Mesenteric fat pad (tissue), 1 donor: ENCODE measurements at places on chromosomes 4 and X.
A peak's percentile ranks its signal among the peaks of the same experiment; 100 is the strongest.

GRCh38 chr4:10662937-10663336 lies 21.6 kb downstream of the CLNK start:
- DNase-seq, result no peak

DNA sequence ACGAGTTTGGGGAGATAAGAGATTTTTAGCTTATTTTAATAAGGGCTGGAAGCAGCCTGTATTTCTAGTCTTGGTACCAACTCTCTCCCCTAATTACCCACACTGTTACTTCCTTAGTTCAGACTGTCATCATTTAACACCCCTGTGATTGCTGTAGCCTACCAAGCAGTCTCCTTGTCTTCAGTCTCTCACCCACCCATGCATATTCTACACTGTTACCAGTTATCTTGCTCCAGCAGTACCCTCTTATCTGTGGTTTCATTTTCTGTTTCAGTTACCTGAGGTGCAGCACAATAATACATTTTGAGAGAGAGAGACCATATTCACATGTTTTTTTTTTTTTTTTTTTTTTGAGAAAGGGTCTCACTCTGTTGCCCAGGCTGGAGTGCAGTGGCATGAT lies 80.2 kb downstream of the DIAPH2 start:
- DNase-seq, result no peak

DNA sequence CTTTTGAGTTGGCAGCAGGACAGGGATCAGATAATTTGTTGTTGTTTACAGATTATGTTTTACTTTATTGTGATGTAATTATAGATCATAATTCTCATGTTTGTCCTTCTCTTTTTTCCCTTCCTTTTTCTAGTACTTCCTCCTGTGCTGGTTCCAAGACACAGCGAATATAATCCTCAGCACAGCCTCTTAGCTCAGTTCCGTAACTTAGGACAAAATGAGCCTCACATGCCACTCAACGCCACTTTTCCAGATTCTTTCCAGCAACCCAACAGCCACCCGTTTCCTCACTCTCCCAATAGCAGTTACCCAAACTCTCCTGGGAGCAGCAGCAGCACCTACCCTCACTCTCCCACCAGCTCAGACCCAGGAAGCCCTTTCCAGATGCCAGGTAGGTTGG lies 58.0 kb downstream of the SMAD1 start:
- DNase-seq, result no peak

- DNase-seq, result no peak
Observed at GRCh38 chr4:80538276-80538926, 202.9 kb downstream of the CFAP299 start.

GRCh38 chr4:80465238-80465637 lies 129.7 kb downstream of the CFAP299 start:
- DNase-seq, result no peak

- peak; percentile 87 for DNase-seq
Observed at GRCh38 chrX:53287493-53288138, 6.2 kb upstream of the IQSEC2 start.

DNA sequence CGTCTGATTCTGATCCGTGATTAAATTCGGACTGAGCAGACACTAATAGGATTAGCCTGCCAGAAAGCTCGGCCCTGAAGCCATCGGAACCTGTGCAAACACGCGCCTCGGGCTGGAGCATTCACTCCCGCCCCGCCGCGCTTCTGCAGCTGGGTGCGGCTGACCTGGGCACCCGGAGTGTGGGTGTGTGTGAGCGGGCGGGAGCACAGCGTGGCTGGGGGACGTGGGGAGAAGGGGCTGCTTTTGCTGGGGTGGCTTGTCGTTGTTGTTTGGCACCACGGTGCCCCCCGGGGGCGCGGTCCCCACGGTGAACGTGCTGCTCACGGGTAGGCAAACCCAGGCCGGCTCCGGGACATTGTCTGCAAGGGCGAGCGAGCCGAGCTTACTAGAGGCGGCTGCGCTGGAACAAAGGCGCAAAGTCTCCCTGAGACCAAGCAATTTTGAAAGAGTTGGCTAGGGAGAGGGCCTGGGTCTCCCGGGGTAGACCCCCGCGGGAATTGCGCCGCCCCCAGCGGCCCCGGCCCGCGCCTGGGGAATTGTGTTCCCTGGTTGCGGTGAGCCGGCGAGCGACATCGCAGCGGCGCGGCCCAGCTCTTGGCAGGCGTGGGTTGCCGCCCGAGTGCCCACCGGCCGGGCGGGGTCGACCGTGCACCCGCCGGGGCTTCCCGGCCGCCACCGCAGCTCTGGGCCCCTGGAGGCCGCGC lies 1.4 kb downstream of the MAMLD1 start:
- DNase-seq, result no peak

DNA sequence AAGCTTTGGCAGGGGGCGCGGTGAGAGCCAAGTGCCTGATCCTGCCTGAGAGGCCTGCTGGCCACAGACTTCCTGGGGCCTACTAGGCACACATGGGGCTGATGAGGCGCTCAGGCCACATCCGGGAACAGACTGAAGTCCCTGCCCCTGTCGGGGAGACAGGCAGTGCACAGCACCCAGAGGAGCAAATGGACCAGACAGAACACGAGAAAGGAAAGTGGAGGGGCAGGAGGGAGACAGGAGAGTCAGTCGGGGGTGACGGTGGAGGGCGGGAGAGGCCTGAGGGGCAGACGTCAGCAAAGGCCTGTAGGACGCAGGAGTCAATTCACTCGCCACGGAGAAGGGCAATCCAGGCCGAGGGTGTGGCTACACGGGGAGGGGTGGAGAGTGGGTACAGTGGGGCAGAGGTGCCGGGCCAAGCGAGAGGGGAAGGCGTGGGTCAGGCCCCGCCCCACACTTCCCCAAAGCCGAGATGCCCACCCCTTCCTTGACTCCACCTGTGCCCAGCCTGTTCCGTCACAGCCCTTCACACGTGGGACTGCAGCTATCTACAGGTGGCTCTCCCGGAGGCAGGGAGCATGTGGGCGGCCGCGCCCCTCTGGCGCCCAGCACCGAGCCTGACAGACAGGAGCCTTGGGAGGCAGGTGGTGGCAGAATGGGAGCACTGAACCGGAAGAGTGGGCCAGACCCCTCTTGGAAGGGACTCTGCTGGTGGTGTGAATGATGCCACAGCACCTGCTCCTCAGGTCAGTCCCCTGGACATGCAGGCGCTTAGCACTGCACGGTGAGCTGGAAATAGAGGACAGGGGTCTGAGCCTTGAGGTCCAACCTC lies 20.5 kb downstream of the NOP14 start:
- DNase-seq, result peak; percentile 86

DNA sequence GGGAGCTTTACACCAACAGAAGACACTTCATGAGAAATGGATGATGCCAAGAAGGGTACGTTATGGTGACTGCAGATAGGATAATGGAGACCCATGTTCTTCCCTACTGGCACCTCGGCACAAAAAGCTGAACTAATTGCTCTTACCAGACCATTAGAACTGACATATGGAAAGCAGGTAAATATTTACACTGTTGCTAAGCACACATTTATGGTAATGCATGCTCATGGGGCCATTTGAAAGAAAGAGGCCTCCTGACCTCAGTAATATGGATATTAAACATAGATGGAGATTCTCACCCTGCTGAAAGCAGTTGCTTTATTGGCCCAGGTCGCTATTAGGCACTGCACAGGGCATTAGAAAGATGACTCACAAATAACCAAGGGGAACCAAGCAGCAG lies 1759.6 kb downstream of the C4orf33 start:
- no peak for DNase-seq
